ENCODE measurements at places on chromosomes 5 and 9.

DNA sequence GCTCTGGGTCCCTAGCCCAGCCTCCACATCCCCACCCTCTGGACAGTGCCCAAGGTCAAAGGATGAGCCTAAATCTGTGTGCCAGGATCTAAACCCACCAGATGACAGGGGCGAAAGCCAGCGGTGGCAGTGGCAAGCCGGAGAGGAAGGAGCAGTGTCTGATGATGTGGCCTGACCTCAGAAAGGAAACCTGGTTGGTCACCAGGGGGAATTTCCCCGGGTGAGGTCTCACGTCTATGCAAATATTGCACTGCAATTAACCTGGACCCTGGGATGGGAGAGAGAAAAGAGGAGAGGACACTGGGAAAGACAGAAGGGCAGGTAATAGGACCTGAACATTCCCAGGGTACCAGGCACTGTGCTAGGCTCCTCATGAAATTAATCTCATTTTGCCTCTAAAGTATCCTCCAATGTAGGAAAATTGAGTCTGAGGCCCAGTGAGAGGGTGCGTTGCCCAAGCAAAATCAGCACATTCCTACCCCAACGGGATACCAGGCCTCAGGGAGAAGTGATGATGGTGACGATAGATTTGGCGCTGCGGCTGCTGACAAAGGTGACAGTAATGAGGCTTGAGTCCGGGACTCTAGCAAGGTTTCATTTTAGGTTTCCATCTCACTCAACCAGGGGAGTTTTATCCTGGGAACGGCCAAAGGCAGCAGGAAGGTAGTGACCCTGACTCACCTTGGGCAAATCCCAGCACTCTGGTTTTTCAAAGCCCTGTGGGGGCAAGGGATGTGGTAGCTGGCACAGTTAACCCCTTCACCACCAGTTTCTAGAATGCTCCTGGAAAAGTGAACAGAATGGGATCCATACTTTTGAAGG is 13.4 kb upstream of the TNIP1 start:
- peak; percentile 11 for DNase-seq

- DNase-seq = no peak
These were observed 524 bp downstream of the CYFIP2 start for GRCh38 chr5:157266286-157267007.

DNA sequence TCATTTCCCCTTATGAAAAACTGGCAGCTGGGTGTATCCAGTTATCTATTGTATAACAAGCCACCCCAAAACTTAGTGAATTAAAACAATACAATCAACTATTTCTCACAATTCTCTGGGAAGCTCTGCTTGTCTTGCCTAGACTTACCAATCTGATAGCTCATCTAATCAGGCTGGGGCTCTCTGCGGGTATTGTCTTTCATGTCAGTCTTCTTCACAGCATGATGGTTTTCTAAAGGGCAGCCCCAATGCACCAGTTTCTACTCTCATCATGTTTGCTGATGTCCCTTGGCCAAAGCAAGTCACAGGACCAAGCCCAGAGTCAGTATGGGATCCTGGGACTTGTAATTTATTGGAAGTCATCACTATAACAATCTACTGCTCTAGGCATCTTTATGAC is 433.5 kb downstream of the KIAA0825 start:
- no peak for DNase-seq

GRCh38 chr9:136653323-136654079 is 9.2 kb upstream of the EGFL7 start:
- no peak for DNase-seq

DNA sequence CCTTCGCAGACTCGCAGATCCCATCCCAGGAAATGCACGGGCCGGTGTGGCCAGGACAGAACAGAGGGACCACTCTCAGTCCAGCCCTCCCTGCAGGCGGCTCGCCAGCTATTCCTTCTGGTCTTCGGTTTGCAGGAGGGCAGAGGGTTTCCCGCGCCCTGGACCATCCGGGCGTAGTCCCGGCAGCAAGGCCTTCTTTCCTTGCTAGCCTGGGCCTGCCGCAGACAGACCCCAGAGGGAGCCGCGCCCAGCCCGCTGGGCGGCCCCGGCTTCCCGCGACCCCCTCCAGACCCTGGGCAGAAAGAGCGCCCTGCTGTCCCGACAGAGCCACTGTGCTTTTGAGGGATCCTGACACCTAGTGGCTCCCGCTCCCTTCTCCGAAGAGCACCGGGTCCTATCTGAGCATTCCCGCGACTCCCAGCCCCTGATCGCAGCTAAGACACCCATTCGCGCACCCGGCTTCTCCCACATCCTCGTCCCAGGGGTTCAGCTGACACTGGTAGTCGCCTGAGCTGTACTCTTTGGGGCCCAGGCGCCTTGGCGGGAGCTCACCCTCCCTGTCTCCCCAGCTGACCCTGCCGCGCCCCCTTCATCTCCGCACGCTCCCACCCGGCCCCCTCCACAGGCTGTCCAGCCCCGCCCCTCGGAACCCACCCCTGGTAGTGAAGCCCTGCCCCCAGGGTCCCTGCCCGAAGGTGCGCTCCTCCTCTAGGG is 1.1 kb downstream of the CFAP90 start:
- no peak for DNase-seq

GRCh38 chr9:121237916-121238315 is 30.0 kb upstream of the GSN start:
- no peak for DNase-seq

- no peak for DNase-seq
These were observed 97.0 kb upstream of the TARS1 start for GRCh38 chr5:33343676-33344327.

- no peak for DNase-seq
These were observed 18.9 kb downstream of the RPS23 start for GRCh38 chr5:82259172-82259800.

DNA sequence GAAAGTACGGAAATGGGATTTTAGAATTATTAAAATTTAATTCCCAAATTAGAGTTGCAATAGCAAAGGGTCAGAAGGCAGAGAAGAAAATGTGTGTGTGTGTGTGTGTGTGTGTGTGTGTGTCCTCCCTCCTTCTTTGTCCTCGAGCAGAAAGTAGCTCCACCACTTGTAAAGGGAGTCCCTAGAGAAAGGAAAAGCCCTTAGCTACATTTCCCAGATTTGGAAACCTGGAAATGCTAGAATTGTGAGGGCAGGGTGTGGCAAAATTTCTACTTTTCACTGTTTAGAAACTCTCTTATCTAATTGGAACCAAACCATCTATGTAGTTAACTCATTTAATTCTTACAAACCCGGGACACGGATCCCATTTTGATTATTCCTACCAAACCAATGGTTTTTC is 33.2 kb upstream of the LIFR start:
- no peak for DNase-seq

- DNase-seq = no peak
These were observed 9.3 kb upstream of the PTPN3 start for GRCh38 chr9:109507421-109507838.

- DNase-seq = no peak
These were observed 15.2 kb downstream of the ERP44 start for GRCh38 chr9:100083448-100084127.

DNA sequence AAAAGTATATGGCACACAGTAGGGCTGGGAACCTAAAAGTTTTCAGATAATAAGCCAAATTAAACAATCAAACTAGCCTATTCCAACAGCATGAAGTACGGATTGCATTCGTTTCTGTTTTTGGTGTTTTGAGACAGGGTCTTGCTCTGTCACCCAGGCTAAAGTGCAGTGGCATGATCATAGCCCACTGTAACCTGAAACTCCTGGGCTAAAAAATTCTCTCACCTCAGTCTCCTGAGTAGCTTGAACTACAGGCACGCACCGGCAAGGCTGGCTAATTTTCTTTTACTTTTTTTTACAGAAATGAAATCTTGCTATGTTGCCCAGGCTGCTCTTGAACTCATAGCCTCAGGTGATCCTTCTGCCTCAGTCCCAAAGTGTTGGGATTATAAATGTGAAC is 5.2 kb downstream of the RFX3 start:
- DNase-seq = no peak

- no peak for DNase-seq
These were observed 10.0 kb upstream of the GRIN1 start for GRCh38 chr9:137128862-137129455.

DNA sequence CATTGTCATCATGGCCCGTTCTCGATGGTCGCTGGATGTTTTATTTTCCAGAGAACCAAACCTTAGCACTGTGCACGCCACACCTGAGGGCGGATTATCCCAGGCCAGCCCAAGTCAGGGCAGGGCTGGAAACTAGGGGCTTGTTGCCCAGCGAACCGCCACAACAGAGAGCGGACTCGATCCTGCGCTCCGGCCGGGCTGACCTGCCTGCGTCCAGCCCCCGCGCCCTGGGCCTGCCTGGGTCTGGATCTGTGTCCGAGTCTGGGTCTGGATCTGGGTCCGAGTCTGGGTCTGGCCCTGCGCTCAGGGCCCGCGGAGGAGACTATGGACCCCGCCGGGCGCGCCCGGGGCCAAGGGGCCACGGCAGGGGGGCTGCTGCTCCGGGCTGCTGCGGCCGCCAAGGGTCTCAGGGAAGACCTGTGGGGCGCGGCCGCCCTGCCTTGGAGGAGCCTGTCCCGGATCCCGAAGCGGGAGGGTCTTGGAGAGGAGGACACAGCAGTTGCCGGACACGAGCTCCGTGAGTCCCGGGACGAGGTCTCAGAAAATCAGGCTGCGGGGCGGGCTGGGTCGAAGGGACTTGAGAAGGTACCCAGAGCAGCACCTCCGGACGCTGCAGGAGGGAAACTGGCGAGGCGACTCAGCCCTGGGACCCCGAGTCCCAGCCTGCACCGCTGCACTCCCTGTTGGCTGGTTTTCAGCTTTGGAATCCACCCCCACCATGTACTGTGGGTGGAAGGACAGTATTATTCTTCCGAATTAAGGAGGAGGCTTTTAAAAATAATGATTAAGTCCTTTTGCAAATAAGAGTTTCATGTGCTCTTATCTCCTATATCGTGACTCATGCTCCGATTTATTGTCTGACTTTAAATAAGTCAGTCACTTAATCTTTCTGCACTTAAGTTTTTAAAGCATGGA is at the start of gene ANKDD1B:
Gene ANKDD1B (plus strand): TSS at position 143 of the 915 bp plus-strand sequence. CDS start 182 bp downstream, at position 325.
- DNase-seq = no peak

- DNase-seq = no peak
These were observed 17.6 kb upstream of the NDST1 start for GRCh38 chr5:150490296-150490669.

DNA sequence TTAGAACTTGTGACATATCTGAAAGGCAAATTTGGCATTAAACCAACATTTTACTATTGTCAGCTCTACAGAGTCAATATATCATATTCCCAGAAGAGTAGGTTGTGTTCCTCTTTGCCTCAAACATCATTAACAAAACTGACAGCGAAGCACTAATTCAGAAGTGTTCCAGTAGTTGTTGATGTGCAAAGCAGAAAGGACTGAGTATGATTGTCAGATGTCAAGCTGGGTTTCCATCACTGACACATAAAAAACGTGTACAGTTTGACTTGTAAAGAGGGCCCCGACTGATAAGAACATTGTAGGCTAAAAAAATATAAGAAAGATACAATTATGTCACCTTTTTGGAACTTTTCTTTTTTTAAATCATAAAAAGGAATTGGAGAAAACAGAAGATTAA is 101.5 kb upstream of the ZNF608 start:
- DNase-seq = no peak

- no peak for DNase-seq
These were observed 1656.5 kb downstream of the EFNA5 start for GRCh38 chr5:106014262-106014661.

DNA sequence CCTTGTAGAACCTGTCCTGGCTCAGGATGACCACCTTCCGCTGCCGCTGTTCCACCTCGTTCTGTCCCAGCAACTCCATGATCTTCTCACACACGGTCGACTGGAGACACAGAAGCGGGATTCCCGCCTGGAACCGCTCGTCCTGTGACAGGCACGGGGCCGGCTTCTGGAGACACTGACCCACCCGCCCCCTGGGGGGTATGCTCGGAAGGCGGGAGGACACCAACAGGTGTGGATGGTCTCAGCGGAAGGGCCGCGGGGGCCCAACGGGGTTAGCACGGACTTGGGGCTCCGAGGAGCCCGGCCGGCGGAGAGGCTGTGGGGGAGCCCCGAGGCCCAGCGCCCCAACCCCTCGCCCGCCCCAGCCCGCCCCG is 530 bp downstream of the UCK1 start:
- no peak for DNase-seq

DNA sequence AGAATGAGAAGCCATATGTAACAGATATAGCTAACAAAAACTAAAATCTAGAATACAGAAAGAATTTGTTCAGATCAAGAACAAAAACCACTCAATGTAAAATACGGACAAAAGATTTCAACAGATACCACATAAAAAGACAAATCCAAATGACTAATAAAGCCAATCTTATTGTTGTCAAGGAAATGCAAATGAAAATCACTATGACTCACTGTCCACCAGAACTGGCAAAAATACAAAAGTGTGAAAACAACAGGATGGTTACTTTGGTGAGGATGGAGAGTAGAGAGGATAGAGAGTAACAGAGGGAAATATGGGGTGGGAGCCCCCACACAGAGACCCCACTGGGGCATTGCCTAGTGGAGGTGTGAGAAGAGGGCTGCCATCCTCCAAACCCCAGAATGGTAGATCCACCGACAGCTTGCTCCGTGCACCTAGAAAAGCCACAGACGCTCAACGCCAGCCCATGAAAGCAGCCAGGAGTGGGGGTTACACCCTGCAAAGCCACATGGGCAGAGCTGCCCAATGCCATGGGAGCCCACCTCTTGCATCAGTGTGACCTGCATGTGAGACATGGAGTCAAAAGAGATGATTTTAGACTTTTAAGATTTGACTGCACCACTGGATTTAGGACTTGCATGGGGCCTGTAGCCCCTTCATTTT is 15.2 kb upstream of the RHOBTB3 start:
- DNase-seq = no peak

GRCh38 chr9:88425538-88425950 is 37.3 kb downstream of the SPIN1 start:
- no peak for DNase-seq

GRCh38 chr5:15844253-15844652 is 335.3 kb downstream of the MARCHF11 start:
- no peak for DNase-seq

- no peak for DNase-seq
These were observed 223.4 kb upstream of the FAM174A start for GRCh38 chr5:100311806-100312205.

- DNase-seq = no peak
These were observed 29.4 kb downstream of the GSN start for GRCh38 chr9:121297389-121297788.

DNA sequence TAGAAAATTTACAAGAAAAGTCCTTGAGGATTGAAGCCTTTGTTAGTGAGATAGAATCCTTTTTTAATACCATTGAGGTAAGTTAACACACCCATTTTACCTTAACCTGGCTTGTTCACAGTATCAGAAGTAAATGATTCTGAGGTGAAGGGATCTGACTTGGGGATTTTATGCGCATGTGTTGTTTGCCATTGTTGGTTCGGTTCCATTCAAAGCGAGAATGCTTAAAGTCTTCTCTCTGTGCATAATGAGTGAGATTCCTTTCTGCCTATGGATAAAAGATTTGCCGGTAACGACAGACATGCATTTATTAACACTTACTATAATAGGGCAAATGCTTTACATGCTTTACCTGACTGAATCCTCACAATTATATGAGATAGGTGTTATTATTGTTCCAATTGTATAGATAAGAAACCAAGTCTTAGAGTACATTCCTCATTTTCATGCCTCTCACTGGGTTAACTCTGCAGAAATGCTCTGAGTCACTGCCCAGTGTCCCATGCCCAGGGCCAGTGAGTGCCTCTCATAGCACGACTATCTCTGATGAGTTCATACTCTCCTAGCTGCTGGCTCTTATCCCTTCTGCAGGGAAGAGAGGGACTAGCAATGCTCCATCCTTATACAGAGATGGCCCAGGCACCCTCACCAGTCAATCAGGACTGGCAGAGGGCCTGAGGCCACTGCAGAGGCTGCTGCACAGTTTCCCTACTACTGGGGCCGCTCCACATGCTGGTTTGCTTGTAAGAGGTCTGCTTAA is 54.4 kb downstream of the CMYA5 start:
- no peak for DNase-seq
